ENCODE measurements at places on chromosomes 7 and 10.

- DNase-seq, result no peak
Measured at GRCh38 chr7:25385506-25386136, 157.3 kb upstream of the NPVF start.

GRCh38 chr7:130298544-130299326 lies 5.8 kb downstream of the CPA4 start:
- no peak for DNase-seq

DNA sequence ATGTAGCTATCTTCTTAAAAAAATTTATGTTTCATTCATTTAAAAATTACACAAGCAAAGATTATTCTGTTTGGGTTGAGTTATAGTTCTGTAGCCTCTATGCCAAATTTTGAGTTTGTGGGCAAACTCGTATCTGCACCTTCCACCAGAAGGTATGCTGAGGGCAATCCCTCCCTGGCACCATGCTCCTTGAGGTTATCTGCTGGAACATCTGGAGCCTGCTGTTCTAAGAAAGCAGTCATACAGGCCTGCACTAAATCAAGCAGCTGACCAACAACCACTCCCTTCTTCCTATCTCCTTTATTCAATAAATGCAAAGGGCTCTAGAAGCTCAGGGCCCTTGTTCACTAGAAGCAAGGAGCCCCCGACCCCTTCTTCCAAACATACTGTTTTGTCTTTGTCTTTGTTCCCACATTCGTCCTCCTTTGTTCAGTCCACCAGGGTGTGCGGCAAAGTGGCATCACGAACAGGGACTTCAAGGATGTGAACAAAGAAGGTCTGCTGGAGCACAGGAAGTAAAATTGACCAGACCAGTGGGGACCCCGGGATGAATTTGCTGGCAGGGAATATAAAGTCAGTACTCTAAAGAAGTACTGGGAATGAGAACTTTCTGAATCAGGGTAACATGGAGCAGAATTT lies 36.4 kb downstream of the OR13A1 start:
- no peak for DNase-seq

DNA sequence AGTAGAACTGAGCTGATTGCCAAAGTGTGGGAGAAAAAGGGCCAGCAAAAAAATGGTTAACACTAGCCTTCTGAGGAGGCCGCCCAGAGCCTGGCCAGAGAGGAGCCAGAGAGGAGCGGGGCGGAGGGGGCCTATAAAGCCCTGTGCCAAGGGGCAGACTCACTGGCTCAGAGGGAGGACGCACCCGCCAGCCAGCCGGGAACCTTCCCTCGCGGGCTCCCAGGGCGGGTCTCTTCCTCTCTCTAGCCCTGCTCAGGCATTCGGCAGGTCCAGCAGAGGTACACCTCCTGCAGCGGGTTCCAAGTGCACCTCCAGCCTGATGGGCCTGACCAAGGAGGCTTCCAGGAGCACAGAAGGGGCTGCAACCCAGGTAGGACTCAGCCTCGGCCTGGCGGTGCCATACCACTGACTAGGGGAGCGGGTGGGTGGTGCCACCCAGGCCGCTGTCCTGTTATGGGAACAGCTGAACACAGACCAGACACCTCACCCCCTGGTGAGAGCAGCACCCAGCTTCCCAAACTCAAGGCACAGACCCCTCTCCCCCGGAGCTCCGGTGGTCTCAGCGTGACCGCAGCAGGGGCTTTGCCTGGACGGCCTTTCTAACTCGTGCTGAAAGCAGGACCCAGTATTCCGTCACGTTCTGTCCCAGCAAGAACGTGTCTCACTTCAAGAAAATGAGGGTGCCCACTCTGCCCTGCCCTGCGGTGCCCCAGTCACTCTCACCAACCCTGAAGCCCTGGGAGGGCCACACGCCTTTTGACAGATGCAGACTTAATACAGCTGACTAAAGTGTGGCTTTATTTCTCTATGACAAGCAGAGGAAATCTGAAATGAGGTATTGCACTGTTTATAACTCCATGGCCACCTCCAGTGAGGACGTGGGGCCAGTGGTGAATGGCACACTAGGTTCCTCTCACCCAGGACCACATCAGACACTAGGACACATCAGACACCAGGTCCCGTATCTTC lies at the start of gene GPER1:
TSS of gene GPER1 (plus strand) at position 162 of the 969 bp plus-strand sequence. CDS start 3,616 bp downstream, outside the sequence.
- DNase-seq, result no peak

DNA sequence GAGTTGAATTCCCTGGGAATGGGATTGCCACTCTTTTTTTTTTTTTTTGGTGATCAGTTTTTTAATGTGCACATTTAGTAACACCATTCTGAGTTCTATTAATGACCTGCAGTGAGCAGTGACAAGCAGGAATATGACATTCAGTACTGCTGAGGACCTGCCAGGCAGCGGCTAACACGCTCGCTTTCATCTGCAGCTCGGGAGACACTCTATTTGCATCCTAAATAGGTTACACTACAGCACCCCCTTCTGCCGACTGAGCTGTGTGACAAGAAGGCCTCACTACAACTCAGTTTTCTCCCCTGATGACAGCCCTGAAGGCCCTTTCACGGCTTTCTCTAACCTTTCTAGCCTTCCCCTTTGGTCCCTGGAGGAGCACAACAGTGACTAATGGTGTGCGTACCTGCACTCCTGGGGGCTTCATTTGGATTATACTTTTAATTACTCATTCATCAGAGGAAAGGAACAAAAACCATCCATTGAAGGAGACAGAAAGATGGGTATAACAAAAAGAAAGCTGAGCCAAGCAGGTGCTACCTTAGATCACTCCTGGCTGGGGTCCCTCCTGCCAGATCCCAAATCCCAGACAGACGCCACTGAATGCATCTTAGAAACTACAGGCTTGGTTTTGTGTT lies 872.4 kb downstream of the LRMDA start:
- DNase-seq, result peak; percentile 5

- no peak for DNase-seq
Measured at GRCh38 chr7:15662451-15662850, 24.0 kb downstream of the MEOX2 start.

- DNase-seq, result no peak
Measured at GRCh38 chr7:128812514-128813168, 17.6 kb upstream of the FLNC start.

DNA sequence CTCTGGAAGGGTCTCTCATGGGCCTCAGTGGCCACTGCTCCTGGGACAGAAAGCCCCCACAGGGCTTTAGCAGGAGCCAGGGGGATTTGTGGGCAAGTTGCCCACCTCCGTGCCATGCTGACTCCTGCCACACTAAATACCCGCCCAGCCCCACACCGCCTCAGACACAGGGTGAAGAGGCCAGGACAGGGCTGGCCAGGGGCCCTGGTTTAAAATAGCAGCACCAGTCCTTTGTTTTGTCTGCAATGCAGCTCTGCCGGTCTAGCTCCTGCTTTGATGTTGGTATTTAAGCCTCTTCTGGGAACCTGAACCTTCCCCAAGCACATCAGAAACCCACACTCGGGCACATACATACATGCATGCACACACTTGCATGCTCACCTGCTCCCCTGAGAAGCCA lies 14.4 kb upstream of the TNRC18 start:
- no peak for DNase-seq

DNA sequence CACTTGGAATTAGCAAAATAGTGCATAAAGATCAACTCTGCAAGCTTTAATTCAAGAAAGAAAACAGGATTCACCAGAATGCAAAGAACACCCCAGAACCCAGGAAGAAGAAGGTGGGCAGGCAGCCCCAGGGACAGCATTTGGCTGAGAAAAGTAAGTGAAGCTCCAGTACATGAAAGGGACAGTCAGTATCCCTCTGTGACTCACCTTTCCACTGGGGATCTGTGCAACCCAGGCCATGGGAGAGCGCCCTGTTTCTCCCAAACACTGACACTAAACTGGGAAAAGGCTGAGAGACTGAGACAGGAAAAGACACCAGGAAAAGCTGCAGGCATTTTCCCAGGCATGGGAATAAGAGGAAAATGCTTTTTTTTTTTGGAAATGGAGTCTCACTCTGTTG lies 28.2 kb downstream of the SNX13 start:
- DNase-seq, result no peak

GRCh38 chr10:80503584-80504157 lies 34.0 kb upstream of the SH2D4B start:
- no peak for DNase-seq

GRCh38 chr7:116195451-116195850 lies 14.9 kb upstream of the TES start:
- no peak for DNase-seq

GRCh38 chr10:132645247-132645530 lies 107.6 kb downstream of the INPP5A start:
- no peak for DNase-seq

All from NCI-H187 (cell line).